CD8-positive, alpha-beta T cell (primary cell): ENCODE measurements at places on chromosomes 12 and 14.

DNA sequence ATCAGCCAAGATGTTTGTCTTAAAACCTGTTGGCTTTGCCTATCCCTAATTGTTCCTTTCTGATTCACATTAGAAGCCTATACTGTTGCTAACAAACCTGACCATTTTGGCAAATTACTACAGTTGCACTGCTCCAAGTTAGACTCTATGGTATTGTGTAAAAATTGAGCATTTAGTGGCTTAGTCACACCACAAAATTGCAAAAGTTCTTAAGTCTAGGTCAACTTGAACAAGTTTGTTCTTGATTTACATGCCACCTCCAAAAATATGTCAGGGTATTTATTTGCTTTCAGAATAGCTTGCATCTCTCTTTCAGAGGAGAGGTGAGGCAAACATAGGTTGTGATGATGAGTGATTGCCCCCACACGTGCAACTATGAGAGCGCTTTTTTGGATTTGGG is 27.0 kb upstream of the PTHLH start:
- DNase-seq, result no peak

DNA sequence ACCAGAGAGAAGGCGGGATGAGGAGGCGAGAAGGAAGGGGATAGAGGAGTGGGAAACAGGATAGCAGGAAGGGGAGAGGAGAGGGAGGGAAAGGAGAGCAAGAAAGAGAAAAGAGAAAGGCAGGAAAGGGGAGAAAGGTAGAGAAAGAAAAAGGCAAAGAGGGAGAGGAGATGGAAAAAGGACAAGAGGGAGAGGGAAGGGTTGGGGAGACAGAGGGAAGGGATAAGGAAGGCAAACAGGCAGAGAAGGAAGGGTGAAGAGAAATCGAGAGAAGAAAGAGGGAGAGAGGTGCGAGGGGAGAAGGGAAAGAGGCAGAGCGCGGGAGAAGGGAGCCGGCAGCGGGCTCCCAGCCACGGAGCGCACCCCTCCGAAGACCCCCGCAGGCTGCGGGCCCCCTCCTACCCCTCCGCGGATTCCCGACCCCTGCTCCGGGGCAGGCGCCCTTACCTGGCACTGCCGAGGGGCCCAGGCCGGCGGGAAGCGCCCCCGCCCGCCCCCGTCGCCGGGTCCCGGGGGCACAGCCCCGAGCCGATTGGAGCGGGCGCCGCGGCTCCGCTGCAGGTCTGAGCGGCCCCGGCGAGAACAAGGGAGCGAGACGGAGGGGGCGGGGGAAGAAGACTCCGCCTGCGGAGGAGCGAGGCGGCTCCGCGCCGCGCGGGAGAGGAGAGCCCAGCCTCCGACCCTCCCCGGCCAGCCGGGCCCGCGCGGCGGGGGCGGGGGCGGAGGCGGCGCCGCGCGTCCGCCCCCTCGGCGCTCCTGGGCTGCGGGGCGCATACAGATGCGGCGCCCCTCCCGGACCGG is at the start of gene CDH24:
TSS of gene CDH24 (minus strand) at position 565 of the 801 bp plus-strand sequence. CDS start 1,787 bp downstream, outside the sequence.
- peak; percentile 83 for DNase-seq

GRCh38 chr12:33605757-33606156 is 166.1 kb upstream of the SYT10 start:
- no peak for DNase-seq

- no peak for DNase-seq
Measured at GRCh38 chr14:54200726-54201125, 196.1 kb upstream of the CDKN3 start.

DNA sequence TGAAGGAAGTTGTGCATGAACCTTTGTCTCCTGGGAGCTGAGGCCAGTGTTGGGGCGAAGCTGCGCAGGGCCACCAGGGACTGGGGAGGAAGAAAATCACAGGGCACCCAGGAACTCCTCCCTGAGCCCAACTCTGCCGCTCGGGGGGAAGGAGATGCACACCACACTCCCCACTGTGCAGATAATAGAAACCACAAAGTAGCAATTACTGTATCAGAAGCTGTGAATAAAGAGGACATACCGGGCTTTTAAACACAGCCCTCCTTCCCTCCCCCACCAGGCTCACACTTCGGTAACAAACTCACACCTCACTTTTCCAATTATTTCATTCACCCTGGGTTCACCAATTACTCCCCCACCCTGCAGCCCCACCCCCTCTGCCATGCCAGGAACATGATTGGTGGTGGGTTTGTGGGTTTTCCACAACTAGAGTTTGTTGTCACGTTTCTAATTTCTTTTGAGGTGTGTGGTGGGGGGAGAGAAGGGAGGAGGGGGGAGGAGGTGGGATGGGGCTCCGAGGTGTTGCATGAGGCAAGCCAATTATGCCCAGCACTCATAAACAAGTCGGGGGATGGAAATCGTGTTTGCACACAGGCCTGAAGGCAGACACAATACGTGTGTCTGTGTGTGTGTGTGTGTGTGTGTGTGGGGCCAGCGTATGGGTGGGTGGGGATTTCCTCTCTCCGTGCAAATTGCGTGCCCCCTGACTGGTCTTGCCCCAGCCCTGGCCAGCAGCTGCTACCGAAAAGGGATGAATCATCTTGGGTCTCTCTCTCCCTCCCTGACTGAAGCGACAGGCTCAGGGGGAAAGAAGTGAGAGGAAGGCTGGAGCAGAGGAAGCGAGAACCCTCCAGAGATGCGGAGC is 103.3 kb downstream of the RBM19 start:
- no peak for DNase-seq

- no peak for DNase-seq
Measured at GRCh38 chr12:24772813-24773212, 176.1 kb downstream of the BCAT1 start.

DNA sequence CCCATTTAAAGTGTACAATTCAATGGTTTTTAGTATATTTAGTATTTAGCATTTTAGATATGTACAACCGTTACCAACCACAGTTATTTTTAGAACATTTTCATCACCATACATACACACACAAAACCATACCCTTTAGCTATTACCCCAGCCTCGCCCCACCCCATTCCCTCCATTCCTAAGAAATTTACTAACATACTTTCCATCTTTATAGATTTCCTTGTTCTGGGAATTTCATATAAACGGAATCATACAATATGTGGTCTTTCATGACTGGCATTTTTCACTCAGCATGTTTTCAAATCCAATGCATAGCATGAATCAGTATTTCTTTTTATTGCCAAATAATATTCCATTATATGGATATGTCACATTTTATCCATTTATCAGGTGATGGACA is 101.5 kb downstream of the TAOK3 start:
- DNase-seq, result no peak

DNA sequence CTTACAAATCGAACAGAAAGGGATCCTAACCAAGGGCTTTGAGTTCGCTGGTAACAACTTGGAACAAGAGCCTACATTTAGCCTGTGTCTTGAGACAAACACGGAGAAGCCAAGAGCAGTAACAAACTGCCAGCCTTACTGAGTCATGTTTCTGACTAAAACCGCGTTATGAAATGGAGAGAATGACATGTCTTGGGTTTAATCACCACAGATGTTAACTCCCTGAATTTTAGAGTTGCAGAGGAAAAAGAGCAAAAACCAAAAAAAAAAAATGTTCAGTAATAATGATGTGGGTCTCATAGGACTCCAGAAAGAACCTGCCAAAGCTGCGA is 1.0 kb downstream of the BLTP3B start:
- no peak for DNase-seq

DNA sequence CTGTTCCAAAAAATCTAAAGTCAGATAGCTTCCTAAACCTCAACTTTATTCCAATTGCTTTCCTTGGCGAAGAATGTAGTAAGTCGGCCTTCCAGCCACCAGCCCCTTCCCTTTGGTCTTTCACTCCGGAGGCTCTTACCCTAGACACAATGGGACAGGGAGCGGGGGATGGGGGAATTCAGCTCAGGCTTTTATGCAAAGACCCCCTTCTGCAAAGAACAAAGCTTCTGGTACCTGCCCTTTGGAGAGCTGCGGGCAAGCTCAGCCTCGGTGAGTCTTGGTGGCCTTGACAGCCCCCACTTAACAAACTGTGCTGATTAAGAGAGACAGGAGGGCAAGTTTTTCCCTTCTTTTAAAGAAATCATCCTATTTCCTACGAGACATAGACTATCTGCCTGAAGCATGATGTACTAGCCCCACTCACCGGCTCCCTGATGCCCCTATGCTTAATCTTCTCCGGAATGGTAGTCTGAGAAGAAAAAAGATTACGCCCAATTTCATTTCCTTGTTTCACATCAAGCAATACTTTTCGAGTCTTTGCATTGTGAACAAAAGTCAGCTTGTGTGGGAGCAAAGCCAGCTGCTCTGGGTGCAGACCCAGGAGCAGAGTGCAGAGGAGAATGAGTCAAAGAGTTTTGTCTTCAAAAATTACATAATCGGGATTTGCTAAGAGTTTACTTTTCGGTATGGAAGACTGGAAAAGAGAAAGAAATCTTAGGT is 1.5 kb upstream of the NANOG start:
- no peak for DNase-seq

- DNase-seq, result no peak
Measured at GRCh38 chr14:57362361-57362760, 28.0 kb upstream of the NAA30 start.

DNA sequence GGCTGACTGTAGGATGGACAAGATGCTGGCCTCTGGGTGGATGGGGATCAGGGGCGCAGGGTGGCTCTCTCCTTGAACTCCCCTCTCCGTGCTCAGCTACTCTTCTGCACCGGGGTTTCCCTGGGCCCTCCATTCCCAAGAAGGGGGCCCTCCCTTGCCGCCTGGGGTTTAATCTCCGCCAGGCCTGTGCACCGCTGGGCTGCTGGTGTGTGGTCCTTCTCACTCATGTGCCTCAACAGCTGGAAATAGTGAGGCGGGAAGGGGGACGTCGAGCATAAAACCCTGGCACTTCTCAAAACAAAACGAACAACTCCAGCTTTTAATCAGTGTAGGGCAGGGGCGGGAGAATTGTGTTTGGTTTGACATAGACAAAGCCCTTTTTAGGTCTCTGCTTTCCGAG is 19.0 kb upstream of the SMOC1 start:
- no peak for DNase-seq

DNA sequence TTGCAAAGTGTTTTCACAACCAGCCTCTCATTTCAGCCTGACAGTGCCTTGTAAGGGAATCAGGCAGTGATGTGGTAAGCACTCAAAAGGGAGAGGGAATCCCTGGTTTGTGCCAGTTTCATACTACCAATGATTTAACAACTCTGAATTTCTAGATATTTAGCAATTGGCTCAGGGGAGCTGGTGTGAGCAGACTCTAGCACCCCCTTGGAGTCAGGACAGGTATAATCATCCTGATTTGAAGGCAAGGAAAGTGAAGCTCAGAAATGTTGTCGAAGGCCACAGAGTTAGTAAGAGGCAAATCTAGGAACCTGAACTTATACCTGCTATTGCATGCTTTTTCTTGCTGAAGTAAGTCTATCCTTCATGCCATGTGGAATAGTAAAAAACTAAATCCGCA is 63.1 kb upstream of the DACT1 start:
- DNase-seq, result no peak

DNA sequence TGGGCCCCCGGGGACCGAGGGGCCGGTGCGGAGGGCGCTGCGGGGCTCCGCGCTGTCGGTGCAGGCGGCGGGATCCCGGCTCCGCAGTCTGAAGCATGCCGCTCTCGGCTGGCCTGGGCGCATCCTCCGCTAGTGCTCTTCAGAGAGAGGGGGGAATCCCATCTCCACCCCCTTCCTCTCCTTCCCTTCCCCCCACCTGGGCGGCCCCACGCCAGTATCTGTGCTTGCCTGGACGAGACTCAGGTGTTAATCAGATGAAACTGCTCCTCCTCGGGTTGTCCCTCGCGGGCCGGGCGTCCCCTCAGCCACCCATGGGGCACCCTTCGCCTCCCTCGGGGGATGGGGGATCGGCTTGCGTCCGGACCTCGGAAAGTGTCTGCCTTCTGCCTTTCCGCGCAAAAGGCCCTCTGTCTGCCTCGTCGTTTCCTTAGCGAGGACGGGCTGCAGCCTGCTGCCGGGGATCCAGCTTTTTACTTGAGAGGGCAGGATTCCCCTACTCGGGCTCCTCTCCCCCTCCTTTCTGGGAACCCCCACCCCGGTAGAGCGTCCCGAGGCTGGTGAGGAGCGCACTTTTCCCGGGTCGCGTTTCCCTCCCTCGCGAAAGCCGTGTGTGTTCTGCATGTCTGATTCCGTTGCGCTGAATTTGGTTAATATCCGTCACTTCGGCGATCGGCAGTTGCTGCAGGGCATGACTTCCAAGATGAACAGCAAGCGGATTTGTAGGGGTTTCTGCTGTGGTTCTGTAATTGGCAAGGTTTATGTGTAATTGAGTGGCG is 1.1 kb downstream of the GPHN start:
- peak; percentile 22 for DNase-seq

GRCh38 chr14:29264865-29265264 is 498.3 kb downstream of the FOXG1 start:
- no peak for DNase-seq
